ENCODE measurements at places on chromosomes 7 and 10.

- no peak for DNase-seq
These were observed 621.4 kb downstream of the PHTF2 start for GRCh38 chr7:78420001-78420400.

GRCh38 chr7:155269766-155270585, 27.7 kb upstream of the INSIG1 start:
- no peak for DNase-seq

DNA sequence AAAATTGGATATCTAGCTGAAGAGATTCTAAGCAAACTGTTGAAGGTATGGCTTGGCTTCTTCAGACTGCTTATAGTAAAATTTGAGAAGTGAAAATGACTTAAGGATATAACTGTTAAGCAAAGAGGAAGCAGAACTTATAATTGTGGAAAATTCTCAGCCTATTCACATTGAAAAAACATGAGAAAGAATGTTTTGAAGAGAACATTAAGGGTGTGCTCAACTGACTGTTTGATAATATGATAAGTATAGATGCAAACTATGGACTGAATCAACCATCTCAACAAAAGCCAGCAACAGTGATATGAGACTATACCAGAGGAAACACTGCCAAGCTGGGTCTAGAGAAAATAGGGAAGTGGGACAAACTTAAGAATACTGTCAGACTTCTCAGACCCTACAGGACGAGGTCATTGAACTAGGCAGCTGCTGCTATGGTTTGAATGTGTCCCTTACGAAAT, 133.1 kb upstream of the PPP1R3A start:
- no peak for DNase-seq

DNA sequence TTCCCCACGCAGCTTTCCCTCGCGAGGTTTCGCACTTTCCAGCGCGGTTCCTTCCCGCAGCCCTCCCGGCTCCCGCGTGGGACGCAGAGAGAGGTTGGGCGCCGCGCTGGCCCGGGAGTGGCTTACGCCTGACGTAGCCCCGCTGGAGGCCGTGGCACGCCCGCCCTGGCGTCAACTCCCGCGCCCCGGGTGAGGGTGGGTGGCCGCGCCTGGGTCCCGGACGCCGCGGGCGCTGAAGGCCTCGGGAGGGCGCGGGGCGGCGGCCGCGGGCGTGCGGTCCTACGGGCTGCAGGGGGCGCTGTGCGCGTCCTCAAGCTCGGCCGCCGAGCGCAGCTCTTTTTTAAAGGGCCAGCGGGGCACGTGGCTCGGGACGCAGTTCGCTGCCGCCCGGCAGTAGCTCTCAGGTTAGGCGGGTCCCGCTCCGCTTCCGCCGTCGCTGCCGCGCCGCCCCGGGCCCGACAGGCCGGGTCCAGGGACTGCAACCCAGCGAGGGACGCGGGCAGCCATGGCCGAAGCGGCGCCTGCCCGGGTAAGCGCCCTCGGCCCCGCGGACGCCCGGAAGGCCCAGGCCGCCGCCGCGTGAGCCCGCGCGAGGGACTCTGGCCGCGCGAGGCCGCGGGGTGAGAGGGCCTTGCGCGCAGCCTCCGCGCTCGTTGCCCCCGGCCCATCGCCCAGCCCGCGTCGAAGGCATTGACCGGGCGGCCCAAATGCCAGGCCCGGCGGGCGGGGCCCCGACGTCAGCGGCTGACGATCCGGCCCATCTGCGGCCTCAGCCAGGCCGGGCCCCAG, at the start of gene ZNF783:
Gene ZNF783 (plus strand): TSS at position 368 of the 789 bp plus-strand sequence. CDS start 138 bp downstream, at position 506.
- peak; percentile 16 for DNase-seq

- peak; percentile 32 for DNase-seq
These were observed 208.4 kb downstream of the DIP2C start for GRCh38 chr10:480928-481552.

DNA sequence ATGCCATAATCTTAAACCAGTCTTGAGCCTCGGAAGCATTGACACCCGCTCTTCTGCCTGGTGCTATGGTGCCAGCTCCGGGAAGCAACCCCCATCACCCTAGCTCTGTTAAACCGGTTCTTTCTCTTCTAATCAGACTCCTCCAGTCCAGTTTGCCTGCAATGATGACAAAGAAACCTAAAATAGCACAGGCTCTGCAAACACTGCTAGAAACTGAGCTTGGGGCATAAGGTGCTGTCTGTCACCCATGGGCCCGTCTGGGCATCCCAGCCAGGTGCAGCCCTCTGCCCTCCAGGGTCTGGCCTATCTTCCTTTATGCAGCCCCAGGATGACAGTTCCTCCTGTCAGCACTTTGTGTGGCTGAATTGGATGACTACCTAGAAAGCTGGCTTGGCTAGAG, 14.2 kb upstream of the CAMK2G start:
- DNase-seq = peak; percentile 55

GRCh38 chr10:85916994-85917573, 449.5 kb downstream of the GRID1 start:
- peak; percentile 82 for DNase-seq

- DNase-seq = no peak
These were observed 286.0 kb downstream of the TWIST1 start for GRCh38 chr7:18831419-18831818.

- DNase-seq = no peak
These were observed 17.9 kb upstream of the ASZ1 start for GRCh38 chr7:117445206-117445605.

DNA sequence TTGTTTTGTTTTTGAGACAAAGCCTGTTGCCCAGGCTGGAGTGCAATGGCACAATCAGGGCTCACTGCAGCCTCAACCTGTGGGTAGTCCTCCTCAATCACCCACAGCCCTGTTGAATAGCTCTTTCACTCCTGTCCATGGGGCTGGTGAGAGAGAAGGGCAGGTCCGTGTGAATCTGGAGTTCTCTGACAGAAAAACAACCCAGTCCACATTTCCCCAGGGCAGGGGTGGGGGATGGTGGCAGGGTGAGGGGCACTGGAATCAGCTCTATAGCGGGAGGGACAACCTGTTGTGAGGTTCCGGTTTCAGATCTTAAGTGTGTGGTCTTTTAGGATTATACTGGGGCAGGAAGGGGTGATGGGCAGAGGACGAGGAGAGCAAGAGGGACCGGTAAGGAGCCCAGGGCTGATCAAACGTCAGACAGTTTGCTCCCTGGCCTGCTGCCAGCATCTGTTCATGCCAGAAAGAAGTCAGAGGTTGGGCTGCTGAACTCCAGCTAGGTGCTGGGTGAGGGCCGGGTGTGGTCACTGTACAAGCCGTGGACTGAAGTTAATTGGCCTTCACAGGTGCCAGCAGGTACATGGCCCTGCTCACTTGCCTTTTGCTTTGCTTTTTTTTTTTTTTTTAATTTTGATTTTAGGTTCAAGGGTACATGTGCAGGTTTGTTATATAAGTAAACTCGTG, 33.2 kb upstream of the MKRN1 start:
- peak; percentile 79 for DNase-seq

GRCh38 chr10:49643241-49644034, 29.6 kb downstream of the CHAT start:
- DNase-seq = no peak

GRCh38 chr7:732094-732541, 5.0 kb upstream of the PRKAR1B start:
- peak; percentile 29 for DNase-seq
